ENCODE measurements at places on chromosomes 11 and 22.

GRCh38 chr11:24064309-24064903, 432.4 kb upstream of the LUZP2 start:
- DNase-seq, result peak; percentile 15

GRCh38 chr11:116257092-116257491, 515.7 kb downstream of the BUD13 start:
- DNase-seq, result no peak

- peak; percentile 99 for DNase-seq
Measured at GRCh38 chr11:62560566-62561103, 13.1 kb downstream of the EEF1G start.

DNA sequence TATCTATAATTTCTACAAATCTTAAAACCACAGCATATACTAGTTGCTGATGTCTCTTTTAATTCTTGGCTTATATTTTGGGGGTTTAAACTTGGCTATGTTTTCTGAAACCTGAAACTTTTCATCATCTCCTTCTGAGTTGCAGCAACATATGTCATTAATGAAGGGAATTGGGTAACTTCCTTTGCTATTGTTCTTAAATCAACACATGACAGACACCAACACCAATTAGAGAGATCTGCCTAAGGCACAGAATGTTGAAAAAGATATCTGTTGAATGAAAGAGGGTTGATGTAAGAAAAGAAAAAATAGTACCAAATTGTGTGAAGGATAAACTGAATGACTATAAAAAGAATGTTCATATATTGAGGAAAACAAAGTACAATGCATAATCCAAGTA, 10.3 kb upstream of the GAS2 start:
- DNase-seq, result no peak

GRCh38 chr11:110808248-110808647, 96.0 kb upstream of the ARHGAP20 start:
- DNase-seq, result no peak

DNA sequence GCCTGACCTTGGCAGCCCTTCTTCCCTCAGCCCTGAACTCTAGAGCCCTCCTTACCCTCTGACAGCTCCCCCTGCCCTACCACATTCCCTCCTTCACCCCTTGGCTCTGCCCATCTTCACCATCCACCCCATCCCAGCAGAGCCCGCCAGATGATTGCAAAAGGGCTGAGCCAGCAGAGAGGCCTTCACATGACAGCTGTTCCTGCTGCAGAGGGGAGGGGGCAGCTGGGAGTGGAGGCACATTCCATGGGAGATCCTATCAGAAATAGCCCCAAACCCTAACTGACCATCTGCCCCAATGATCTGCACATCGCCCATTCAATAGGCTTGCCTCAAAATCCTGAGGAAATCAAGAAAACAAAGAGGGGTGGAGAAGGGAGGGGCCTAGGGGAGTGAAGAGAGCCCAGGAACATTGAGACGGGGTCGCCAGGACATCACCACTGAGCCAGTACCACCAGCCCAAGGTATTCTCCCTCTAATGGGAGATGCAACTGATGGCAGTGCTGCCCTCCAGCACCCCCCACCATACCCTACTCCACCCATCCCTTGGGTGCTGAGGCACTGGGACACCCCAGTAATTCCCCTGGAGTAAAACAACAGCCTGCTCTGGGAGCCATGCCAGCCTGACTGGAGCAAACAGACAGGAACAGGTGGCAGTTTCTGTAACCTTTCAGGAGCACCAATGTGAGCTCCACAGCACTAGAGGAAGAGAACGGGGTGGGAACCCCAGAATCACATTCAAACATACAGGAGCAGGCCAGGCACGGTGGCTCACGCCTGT, 8.0 kb upstream of the AHNAK start:
- peak; percentile 25 for DNase-seq

- DNase-seq, result no peak
Measured at GRCh38 chr22:32490279-32490678, 15.7 kb downstream of the FBXO7 start.

DNA sequence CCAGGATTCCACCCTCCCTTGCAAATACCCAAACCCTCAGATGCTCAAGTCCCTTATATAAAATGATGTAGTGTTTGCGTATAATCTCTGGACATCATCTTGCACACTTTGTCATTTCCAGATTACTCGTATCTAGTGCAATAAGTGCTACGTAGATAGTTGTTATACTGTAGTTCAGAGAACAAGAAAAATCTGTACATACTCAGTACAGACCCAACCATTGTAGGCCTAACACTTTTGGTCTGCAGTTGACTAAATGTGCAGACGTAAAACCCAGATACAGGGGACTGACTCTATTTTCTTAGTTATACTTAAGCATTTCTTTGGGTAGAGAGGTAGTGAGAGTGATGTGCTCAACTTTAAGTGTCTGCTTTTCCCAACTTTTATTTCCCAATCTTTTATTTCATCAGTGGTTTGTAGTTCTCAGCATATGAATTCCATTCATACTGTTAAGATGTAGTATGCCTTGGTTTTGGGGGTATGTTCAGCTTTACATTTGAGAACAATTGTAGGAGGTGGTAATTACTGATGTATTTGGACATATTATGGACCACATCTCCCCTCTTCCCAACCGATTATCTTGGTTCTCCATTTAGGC, 43.9 kb downstream of the DDX6 start:
- peak; percentile 29 for DNase-seq

GRCh38 chr11:89275966-89276365, 98.3 kb downstream of the TYR start:
- DNase-seq, result no peak

DNA sequence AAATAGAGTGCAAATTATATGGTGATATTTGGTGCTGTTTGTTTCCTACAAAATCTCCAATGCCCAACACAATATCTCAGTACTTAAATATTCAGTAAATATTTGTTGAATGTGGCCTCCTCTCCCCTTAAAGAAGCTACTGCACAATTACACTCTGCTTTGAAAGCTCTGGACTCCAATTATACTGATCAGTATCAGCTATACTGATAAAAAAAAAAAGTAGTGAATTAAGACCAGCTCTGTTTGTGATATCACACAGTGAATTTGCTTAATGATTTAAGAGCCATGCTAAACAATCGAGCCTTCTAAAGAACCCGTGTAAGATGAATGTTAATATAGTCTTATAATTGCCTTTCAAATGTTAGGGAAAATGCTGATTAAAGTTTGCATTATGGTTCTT, 543.2 kb upstream of the API5 start:
- DNase-seq, result no peak

GRCh38 chr11:14240951-14241350, 118.0 kb downstream of the RRAS2 start:
- no peak for DNase-seq

DNA sequence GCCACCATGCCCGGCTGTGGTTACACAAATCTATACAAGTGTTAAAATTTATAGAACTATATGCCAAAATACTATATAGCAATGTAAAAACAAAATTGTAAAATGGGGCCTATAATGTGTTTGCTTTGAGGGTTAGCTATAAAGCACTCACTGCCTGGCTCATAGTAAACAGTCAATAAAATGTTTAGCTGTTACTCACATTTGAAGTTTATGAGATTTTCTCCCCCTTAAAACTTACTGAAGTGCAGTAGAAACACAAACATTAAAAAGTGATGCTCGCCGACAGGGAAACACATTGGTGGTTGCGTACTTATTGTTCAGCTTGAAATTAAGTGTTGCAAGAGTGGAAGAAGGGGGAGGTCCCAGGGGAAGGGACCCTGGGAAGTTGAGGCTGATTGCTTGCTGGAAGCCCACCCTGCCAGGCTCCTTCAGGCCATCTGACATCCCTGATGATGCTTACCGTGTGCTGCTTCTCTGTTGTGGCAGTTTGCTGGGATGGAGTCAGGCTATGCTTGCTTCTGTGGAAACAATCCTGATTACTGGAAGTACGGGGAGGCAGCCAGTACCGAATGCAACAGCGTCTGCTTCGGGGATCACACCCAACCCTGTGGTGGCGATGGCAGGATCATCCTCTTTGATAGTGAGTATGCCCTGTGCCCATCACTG, 52.1 kb downstream of the KREMEN1 start:
- DNase-seq, result no peak

GRCh38 chr11:127631974-127632373, 631.4 kb upstream of the KIRREL3 start:
- DNase-seq, result no peak

GRCh38 chr11:121237686-121238658, 54.6 kb upstream of the SC5D start:
- DNase-seq, result peak; percentile 45

GRCh38 chr22:47276450-47276820, 514.0 kb downstream of the TBC1D22A start:
- DNase-seq, result no peak

DNA sequence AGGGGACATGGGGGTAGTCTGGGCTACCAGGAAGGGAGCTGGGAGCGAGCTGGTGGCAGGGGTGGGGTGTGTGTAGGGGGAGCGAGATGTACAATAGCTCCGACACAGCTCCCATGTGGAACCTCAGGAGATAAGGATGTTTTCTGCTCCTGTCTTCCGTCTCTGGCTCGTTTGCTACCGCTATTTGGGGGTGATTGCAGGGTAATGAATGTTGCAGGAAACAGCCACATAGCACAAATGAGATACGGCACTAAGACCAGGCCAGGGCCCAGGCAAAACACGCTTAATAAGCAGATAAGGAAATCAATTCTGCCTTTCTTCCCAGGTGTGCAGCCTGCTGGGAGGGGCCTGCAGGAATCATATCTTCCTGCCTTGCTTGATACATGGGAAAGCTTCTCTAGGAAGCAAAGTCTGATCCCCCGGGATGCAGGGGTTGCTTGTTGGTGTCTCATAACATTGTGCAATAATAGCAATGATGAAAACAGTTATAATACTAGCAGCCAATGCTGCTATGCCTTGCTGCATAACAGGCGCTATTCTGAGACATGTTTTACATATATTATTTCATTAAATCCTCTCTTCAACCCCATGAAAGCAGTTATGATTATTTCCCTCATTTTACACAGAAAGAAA, 158.7 kb downstream of the ST3GAL4 start:
- no peak for DNase-seq

DNA sequence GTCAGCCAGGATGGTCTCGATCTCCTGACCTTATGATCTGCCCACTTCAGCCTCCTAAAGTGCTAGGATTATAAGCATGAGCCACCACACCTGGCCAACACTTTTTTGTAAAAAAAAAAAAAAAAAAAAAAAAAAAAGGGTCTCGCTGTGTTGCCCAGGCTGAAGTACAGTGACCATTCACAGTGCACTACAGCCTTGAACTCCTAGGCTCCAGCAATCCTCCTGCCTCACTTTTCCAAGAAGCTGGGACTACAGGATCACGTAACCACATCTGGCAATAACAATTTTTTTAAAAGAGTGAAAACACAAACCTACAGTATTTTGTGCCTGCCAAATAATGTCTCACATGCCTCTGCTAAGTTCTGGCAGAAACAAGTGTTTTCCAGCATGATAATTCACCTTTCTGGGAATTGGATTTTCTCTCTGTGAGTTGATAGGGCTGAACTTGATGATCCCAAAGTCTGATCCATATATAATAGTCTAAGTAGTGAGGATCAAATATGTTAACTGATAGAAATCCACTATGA, 30.6 kb downstream of the ADORA2A start:
- no peak for DNase-seq

- no peak for DNase-seq
Measured at GRCh38 chr11:32881286-32881685, 11.3 kb upstream of the QSER1 start.

- peak; percentile 65 for DNase-seq
Measured at GRCh38 chr22:28112548-28113043, 193.5 kb upstream of the PITPNB start.

GRCh38 chr11:116421529-116422185, 351.1 kb downstream of the BUD13 start:
- no peak for DNase-seq

GRCh38 chr11:45930031-45930794, 7.8 kb downstream of the LARGE2 start:
- no peak for DNase-seq

- DNase-seq, result no peak
Measured at GRCh38 chr11:70504246-70505020, 106.1 kb downstream of the CTTN start.
